ENCODE measurements at places on chromosomes 7 and 10.

DNA sequence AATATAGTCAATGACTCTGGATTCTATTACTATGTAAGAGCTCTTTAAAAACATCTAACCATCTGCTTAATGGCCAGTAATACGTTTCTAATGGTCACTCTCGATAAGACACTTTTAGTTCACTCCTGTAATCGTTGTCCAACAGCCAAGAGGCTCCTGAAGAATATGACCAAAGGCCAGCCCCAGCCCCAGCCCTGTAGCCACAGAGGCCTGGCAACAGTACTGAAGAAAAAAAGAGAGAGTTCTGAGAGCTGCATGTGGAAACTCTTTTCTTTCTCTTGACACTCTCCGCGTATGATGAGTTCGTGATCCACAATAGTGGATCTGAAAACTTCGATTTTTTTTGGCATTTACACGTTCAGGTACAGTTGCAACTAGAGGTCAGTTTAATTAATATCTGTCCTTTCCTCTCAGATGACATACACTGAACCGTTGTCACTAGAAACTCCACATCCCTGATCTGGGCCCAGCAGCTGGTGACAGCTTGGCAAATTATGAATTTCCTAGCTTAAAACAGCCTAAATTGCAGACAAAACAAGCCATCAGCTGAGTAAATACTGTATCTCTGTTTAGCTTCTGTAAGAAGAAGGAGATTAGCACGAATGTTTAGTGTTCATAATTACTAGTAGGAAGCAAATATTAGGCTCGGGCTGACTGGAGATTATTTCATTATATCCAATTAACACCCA is 456.7 kb downstream of the LRMDA start:
- DNase-seq = peak; percentile 17
- H3K27me3 ChIP-seq = peaks cover 31% of the 10 kb centered on the region
- H3K4me1 ChIP-seq = no peaks in the 10 kb centered on the region
- H3K36me3 ChIP-seq = no peaks in the 10 kb centered on the region
- no peak overlapping the region for H3K27ac ChIP-seq

DNA sequence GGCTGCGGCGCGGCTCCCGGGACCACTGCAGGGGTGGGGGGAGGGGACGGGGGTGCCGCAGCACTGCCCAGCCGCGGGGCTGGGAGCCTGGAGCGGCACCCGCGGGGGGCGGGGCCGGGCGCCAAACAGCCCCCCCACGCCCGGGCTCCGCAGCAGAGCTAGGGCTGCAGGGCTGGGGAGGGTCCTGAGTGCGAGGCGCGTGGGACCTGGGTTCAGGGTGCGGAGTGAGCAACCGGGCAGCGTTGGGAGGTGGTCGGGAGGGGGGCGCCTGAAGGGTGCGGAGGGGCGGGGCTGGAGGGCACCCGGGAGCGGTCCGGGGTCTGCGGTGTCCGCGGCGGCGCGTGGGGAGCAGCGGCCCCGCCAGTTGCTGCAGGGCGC is 528 bp downstream of the CAMK2G start:
- H3K27me3 ChIP-seq = no peaks in the 10 kb centered on the region
- H3K4me1 ChIP-seq = peaks cover 46% of the 10 kb centered on the region
- H3K4me3 ChIP-seq = peak overlapping the region; percentile 38

DNA sequence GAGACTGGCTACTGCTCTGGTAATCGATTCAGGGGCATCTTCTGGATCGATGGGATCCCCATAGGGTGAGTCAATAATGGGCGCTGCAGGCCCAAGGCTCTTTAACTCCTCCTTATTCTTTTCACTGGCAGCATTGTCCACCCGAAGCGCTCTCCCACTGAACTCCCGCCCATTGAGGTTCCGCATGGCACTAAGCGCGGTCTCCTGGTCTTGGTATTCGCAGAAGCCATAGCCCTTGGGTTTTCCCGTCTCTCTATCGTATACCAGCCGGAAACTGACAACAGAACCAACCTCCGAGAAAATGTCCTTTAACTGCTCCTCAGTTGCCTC is 285 bp downstream of the CSTF2T start:
- peaks cover 37% of the 10 kb centered on the region for H3K4me1 ChIP-seq
- no peak for DNase-seq
- H3K27me3 ChIP-seq = no peaks in the 10 kb centered on the region
- H3K36me3 ChIP-seq = peaks cover 9% of the 10 kb centered on the region

DNA sequence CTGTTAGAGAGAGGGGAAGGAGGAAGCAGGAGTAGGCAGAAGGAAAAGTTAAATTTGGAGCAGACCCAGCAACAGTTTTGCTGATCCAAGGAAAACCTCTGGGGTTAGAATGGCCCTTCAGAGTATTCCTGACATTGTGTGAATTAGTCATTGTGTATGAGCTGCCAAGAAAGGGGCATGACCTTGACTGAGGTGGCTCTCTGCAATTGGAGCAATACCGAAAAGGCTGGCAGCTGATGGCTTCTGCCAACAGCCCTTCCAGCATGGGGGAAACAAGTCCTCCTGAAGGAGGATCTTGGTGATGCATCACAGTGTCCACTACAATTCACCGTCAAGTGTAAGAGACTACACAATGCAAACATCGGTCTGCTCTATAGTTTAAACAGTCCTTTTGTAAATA is 20.6 kb upstream of the WASL start:
- no peak for DNase-seq
- no peak overlapping the region for H3K27ac ChIP-seq
- H3K4me3 ChIP-seq = no peak overlapping the region
- peaks cover 7% of the 10 kb centered on the region for H3K27me3 ChIP-seq
- H3K36me3 ChIP-seq = no peaks in the 10 kb centered on the region
- peaks cover 7% of the 10 kb centered on the region for H3K4me1 ChIP-seq

DNA sequence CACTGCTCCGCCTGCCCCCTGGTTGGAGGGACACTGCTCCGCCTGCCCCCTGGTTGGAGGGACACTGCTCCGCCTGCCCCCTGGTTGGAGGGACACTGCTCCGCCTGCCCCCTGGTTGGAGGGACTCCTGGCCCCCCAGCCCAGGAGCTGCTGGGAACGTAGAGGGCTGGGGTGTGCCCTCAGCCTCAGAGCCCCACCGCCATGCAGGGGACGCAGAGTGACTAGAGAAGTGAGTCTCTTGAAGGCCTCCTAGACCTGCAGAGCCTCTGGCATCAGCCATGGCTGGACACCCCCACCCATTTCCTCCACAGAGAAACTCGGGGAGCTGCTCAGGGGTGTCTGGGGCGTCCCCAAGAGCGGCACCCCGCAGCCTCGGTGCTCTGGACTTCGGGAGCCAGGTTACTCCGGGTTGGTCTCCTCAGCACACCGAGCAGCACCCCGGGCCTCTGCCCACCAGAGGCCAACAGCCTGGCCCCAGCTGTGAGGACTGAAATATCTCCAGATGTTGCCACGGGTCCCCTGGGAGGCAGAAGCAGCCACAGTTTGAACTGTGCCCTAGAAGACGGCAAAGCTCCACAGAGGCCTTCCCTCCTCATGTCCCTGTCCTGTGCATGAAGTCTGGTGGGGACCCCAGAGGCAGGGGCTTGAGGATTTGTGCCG is 191.9 kb downstream of the ELFN1 start:
- no peaks in the 10 kb centered on the region for H3K36me3 ChIP-seq
- no peaks in the 10 kb centered on the region for H3K4me1 ChIP-seq
- no peaks in the 10 kb centered on the region for H3K27me3 ChIP-seq
- no peak overlapping the region for H3K4me3 ChIP-seq

DNA sequence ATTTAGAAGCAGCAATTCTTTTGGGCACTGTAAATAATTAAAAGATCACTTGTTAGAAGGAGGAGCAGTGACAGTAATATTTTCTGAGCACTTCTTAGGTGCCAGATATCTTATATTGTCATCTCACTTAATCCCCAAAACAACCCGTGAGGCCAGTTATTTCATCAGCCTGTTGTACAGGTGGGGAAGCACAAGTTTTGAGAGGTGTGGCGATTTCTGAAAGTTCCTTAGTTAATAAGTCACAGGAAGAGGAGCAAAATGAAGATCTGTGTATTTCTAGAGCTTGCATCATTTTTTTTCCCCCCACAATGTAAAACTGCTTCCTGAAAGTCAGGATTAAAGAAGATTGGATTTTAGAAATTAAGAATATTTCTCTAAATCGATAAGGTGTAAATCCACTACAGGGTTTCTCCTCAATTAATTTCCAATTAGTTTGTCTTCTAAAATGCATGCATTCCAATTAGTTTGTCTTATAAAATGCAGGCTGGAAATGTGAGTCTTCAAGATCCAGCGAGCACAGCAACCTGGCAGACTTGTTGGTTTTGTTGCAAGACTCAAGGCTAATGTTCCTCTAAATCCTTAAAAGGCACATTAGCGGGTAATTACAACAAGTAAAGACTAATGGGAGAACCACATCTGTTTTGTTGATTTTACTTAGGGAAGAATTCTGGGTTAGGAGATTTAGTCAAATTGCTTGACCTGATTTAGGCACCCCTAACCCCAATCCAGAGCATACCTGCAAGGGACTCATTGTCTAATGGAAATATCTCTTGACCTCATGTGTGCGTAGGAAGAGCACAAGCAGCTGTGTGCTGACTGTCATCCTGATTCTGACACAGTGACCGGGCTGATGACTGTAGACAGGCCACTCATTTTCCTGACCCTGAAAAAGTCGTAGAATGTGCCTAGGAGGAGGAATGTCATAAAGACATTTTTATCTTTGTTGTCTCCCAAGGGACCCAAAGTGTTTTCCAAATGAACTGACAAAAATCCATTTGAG is 272.0 kb downstream of the BAMBI start:
- H3K4me1 ChIP-seq = peaks cover 26% of the 10 kb centered on the region
- H3K27ac ChIP-seq = no peak overlapping the region
- H3K27me3 ChIP-seq = no peaks in the 10 kb centered on the region
- DNase-seq = no peak
- H3K36me3 ChIP-seq = no peaks in the 10 kb centered on the region
- no peak overlapping the region for H3K4me3 ChIP-seq

DNA sequence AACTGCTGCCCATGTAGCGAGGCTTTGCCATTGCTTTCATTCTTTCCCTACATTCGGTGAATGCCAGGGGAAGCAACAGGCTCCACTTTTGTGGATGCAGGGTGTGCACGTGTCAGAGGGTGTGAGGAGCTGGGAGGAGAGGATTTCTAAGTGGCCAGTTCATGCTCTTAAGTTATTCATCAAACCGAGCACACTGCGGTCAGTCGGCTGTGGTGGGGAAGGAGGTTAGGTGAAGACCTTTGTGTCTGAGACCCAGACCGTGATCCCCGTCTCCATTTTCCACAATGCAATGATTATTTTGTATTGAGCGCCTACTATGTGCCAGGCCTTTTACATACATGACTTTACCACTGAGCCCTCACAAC is 438.6 kb upstream of the GALNT17 start:
- H3K36me3 ChIP-seq = no peaks in the 10 kb centered on the region
- H3K4me1 ChIP-seq = peaks cover 30% of the 10 kb centered on the region

DNA sequence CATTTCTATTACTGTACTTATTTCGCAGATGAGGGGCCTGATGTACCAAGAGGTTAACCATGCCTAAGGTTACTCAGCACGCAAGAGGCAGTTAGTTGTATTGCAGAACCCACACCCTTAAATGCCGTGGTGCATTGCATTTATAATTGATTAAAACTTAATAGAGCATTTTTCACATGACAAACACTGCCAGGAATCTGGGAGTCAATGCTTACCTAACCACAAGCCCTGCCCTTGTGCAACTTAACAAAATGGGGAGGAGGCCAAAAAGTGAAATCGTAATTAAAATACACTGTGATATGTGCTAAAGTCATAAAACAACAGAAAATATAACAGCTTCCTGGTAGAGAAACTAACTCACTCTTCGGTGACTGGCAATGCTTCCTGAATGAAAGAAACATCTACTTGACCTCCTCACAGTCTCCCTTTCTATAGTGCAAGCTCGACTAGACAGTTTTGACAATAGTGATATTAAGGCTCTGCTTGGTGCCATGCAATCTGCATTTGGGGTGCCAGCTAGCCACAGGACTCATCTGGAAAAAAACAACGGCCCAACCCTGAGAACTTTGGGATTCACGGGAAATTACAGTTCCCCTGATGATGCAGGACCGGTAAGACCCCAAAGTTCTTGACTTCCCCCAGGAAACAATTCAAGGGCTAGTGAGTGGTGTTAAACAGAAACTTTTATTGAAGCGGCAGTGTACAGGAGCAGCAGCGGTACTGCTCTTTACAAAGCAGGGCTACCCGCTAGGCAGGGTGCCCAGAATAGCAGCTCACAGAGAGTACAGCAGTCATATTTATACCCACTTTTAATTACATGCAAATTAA is 612.4 kb downstream of the TNS3 start:
- H3K27me3 ChIP-seq = no peaks in the 10 kb centered on the region
- H3K4me1 ChIP-seq = peaks cover 3% of the 10 kb centered on the region
- no peak for DNase-seq
- H3K4me3 ChIP-seq = no peak overlapping the region
- H3K36me3 ChIP-seq = peaks cover 13% of the 10 kb centered on the region
- no peak overlapping the region for H3K27ac ChIP-seq

- peaks cover 7% of the 10 kb centered on the region for H3K36me3 ChIP-seq
- no peak overlapping the region for H3K4me3 ChIP-seq
These were observed 19.2 kb downstream of the ZNF107 start for GRCh38 chr7:64685091-64685490.

GRCh38 chr7:836429-836828 is 4.2 kb downstream of the SUN1 start:
- no peak overlapping the region for H3K4me3 ChIP-seq
- H3K27me3 ChIP-seq = no peaks in the 10 kb centered on the region
- H3K27ac ChIP-seq = peak overlapping the region; percentile 82
- H3K4me1 ChIP-seq = peaks cover 44% of the 10 kb centered on the region
- no peak for DNase-seq

GRCh38 chr7:51356849-51357516 is 40.4 kb upstream of the COBL start:
- peaks cover 2% of the 10 kb centered on the region for H3K4me1 ChIP-seq
- peaks cover 3% of the 10 kb centered on the region for H3K27me3 ChIP-seq
- no peak overlapping the region for H3K4me3 ChIP-seq
- peaks cover 3% of the 10 kb centered on the region for H3K36me3 ChIP-seq

DNA sequence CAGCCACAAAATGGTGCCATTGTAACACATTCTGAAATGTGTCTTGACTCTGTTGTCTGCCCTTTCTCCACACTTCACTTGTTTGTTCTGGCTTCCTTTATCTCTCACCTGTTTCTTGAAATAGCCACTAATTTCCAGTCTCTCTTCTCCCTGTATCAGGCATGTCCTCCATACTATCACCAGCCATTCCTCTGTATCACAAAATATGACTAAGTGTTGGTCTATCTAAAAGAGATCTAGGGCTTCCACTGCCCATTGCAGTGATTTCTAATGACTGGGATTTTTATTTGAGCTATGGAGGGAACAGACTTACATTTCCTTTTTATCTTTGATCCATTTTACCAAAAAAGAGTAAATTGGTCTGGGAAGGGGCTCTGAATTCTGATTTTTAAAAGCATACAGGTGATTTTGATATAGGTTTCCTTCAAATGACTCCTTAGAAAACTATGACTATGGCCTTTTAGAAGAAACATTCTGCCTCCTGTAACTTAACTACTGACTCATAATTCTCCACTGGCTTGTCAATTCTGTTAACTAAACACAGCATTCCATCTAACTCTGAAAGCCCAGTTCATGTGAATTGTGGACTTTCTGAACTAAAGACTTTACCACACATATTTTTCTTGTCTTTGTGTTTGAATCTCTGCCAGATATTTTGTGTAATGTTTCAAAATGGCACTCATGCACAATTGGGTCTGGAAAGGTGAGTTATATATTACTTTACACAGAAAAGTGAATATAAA is 1121.4 kb downstream of the XPNPEP1 start:
- H3K27me3 ChIP-seq = no peaks in the 10 kb centered on the region
- no peak overlapping the region for H3K27ac ChIP-seq
- no peaks in the 10 kb centered on the region for H3K4me1 ChIP-seq
- H3K4me3 ChIP-seq = no peak overlapping the region

GRCh38 chr10:48314107-48314506 is 7.6 kb downstream of the MAPK8 start:
- peaks cover 13% of the 10 kb centered on the region for H3K4me1 ChIP-seq
- H3K36me3 ChIP-seq = no peaks in the 10 kb centered on the region
- H3K27ac ChIP-seq = no peak overlapping the region
- no peak for DNase-seq
- no peak overlapping the region for H3K4me3 ChIP-seq
